ENCODE measurements at places on chromosomes 12 and 14.
A peak's percentile ranks its signal among the peaks of the same experiment; 100 is the strongest.

- no peak for DNase-seq
Measured at GRCh38 chr14:41986083-41986645, 379.5 kb downstream of the LRFN5 start.

- DNase-seq: no peak
Measured at GRCh38 chr14:73223049-73223448, 14.3 kb upstream of the PAPLN start.

- no peak for DNase-seq
Measured at GRCh38 chr14:31270196-31270772, 62.7 kb upstream of the HECTD1 start.

DNA sequence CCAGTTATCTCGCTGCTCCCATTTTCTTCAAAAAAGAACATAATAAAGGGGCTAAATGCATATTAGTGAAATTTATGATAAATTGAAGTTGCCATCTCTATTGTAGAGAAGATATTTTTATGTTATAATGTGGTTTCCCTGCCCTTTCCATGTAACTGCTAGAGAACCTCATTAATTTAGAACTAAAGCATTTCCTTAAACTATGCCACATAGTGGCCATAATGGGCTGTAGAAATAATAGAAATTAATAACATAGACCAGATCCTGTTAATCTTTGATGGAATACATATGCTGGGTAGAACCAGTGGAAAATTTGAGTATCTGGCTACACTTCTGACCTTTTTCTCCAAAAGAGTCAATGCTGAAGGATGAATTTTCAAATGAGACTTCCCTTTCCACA is 376.7 kb downstream of the PDZRN4 start:
- no peak for DNase-seq

DNA sequence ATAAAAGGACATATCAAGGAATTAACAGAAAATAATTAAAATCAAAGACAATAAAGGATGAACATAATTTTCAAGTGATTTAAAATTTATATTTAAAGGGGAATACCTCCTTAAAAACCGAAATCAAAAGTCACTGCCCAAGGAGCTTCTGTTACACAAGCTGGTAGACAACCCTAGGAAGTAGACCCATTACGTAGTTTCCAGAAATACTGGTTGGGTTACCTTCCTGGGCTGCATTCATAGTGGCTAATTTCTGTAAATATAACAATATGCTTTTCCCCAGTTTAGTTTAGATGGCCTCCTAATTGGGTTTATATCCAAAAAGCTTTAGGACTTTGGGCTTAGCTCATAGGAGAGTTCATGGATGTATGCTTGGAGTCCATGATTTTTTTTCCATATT is 2.1 kb upstream of the EDDM3A start:
- no peak for DNase-seq

DNA sequence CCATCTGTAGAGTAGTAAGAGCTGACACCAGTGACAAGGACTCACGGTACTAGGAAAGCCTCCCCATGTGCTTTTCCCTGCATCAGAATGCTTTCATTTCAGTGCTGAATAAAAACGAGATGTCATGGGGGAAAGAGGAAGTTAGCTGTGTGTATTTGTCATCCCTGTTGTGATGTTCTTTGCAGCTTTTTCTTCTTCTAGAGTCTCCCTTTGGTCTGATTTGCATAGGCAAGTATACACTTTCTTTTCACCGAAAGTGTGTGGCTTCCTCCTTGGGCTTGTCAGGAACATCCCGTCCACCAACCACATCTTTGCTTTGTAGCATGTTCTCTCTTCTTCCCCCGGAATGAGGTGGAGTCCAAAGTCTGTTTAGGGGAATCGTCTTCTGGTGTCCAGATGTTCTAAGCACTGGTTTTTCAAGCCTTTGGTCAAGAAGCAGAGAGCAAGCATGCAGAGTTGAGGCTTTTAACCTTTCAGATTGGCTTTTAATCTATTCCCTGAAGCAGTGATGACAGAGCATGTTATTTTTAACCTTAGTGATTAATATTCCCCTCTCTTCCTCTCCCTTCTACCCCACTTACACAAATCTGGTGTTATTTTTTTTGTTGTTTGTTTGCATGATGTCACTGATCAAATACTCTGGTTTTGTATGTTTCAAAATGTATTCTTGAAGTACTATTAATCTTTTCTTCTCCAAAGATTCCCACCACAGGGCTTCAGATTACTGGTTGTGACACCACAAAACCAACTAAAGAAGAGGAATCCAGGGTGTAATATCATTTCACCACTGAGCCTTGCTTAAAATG is 163.4 kb downstream of the SAMD4A start:
- no peak for DNase-seq

- DNase-seq: peak; percentile 25
Measured at GRCh38 chr14:52840877-52841276, 49.5 kb upstream of the GNPNAT1 start.

DNA sequence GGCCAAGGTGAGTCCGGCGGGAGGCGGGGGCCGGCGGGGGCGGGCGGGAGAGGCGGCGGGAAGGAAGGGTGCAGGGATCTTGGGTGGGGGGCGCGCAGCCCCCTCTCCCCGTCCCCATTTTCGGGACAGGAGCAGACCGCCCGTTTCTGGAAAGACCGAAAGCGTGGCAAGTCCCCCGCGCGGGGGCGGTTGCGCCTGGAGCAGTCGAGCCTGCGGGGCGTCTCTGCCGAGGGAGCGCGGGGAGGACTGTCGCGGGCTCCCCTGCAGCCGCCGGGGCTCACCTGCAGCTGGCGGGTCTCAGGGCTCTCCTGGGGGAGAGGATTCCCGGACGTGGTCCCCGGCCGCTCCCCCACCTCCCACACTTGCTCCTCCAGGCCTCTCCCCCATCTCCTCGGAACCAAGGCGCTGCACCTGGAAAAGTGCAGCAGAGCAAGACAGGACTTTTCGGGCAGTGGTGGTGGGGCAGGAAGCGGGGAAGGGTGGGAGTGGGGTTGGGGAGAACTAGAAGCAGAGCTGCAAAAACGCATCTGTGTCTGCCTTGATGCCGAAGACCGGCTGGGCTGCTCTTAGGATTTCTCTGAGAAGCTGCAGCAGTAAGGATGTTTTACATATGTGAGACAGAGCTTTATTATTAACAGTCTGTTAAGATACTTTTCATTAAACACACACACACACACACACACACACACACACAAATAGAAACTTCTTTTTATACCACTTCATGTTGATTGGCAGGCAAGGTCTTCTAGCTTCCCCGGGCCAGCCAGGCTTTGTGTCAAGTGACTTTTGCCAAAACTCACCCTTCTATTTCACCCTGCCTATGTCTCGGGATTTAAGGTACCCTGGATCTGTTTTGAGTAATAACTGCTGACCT is 677 bp downstream of the C12orf75 start:
- DNase-seq: no peak

DNA sequence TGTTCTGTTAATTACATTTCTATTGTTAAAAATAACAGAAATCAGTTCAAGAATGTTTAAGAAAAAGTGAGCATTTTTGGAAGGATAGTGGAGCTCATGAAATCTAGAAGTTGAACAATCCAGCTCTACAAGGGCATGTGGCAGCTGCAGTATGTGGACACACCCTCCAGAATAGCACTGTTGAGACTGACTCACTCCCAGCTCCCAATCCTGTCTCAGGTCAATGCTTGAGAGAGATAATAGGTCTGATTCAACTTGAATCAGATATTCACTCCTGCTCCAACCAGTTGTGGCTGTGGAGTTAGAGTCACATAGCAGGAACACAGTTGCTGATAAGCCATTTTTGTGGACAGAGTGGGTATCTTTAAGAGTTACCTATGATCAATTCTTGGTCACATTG is 113.0 kb upstream of the NTF3 start:
- DNase-seq: peak; percentile 67

- no peak for DNase-seq
Measured at GRCh38 chr14:58770491-58770982, 132.8 kb downstream of the DACT1 start.

DNA sequence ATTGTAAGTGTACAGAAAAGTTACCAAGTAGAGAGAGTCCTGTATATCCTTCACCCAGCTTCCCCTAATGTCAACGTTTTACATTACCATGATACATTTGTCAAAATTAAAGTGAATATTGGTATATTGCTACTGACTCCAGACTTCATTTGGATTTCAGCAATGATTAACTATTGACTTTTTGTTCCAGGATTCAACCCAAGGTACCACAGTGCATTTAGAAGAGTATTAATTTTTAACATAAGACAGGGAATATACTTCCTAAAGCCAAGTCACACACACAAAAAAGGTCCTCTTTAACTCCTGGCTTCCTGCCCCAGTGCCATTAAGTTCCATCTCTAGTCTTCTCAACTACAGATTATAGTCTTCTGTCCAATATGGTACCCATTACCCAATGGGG is 75.5 kb upstream of the RBM19 start:
- DNase-seq: no peak

- DNase-seq: peak; percentile 70
Measured at GRCh38 chr12:112108202-112109079, at the start of gene NAA25. Gene NAA25, minus strand, starts transcription at chr12:112108783. Its CDS starts 10 bp downstream, at chr12:112108773.
